ENCODE measurements at places on chromosomes 5 and 9. TPM values are rescaled to one million over a fixed set of nuclear protein-coding genes. Genes with fewer than 3 reads are reported as not detected.

The C7 gene
- total RNA-seq = not detected

- no peak for DNase-seq
Measured at GRCh38 chr5:21823588-21823987, 1029.6 kb downstream of the CDH12 start.

The LHX6 gene
- total RNA-seq = not detected

GRCh38 chr9:131968632-131969031 lies 111.0 kb downstream of the MED27 start:
- no peak for DNase-seq

- DNase-seq = no peak
Measured at GRCh38 chr5:136203303-136203922, 10.5 kb upstream of the SMIM32 start.

GRCh38 chr9:34929506-34930102 lies 28.5 kb upstream of the PHF24 start:
- DNase-seq = no peak

DNA sequence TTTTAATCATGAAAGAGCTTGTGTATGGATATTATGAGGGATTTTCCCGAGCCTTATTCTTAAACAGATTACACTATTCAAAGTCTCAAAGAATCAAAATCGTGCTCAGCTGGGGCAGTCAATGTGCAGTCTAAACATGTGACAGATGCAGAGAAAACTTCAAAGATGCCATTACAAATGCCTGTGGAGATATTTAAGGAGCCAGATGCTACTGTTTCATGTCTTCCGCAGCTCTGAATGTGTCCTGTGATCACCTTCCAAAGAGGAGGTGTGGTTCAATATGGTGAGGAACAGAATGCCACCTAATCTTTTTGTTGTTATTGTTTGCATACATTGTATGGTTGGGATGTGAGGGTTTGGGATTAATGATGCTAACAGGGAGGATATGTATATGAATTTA lies 593.3 kb upstream of the ARRDC3 start:
- no peak for DNase-seq

The PDCD1LG2 gene
- total RNA-seq = 12.4 TPM

The FOXD4L5 gene
- not detected for total RNA-seq

GRCh38 chr5:72064801-72065570 lies 42.3 kb upstream of the MAP1B start:
- no peak for DNase-seq

The PAEP gene
- total RNA-seq = not detected

DNA sequence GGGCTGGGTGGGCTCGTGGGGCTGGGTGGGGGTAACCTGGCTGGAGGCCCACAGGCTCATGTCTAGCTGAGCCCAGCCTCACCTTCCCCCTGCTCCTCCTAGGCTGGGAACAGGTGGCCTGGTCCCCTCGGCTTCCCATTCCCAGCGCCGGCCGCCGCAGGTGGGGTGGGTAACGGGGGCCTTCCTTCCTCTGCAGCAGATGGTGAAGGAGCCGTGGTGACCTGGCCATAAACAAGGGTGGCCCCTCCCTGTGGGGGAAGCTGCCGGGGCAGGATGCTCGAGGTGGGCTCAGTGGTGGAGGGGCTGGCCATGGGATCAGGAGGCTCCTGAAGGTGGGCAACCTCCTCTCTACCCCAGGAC lies 41.0 kb upstream of the EGFL7 start:
- no peak for DNase-seq

The SPATA31C1 gene
- 0.14 TPM for total RNA-seq

The PPP1R26 gene
- 26.3 TPM for total RNA-seq

Measured in epithelial cell of proximal tubule (primary cell).